ENCODE measurements at places on chromosomes 5 and 9.

- DNase-seq: no peak
Measured at GRCh38 chr5:76688836-76689235, 27.1 kb upstream of the F2R start.

DNA sequence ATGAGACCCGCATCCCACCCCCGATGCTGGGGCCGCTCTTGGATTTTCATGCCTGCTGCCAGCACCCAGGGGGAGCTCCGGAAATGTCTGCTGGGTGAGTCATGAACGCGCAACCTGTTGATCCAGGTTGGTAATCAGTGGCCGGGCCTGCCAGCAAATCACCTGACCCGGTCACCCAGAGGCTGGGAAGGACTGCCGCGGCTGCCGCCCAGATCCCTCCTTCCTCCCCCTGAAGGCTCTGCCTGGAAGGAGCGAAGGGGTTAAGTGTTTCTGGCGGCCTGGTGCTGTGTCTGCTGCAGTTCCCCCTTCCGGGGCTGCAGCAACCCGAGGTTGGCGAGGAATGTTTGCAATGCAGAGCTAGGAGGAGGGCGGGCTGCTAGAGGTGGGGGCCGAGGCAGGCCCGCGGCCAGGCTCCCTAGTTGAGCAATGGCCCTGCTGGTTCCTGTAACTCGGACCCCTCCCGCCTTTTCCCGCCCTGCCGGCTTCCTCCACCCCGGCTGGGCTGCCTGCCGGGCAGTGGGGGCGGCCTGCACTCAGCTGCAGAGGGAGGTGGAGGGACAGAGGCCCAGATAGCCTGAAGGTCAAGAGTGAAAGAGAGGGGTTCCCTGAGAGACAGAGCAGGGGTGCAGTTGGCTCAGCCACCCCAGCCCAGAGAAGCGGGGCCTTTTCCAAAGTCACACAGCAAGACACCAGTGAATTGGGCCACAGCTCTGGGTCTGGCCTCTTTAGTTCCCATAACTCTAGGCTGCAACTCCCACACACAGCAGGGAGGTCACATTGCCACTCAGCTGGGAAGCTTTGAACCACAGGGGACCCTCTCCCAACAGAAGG is 156.3 kb upstream of the IER5L start:
- DNase-seq: peak; percentile 93

GRCh38 chr9:114666851-114667250 is 9.2 kb upstream of the TEX53 start:
- DNase-seq: no peak

- no peak for DNase-seq
Measured at GRCh38 chr5:44398382-44398781, 9.2 kb upstream of the FGF10 start.

DNA sequence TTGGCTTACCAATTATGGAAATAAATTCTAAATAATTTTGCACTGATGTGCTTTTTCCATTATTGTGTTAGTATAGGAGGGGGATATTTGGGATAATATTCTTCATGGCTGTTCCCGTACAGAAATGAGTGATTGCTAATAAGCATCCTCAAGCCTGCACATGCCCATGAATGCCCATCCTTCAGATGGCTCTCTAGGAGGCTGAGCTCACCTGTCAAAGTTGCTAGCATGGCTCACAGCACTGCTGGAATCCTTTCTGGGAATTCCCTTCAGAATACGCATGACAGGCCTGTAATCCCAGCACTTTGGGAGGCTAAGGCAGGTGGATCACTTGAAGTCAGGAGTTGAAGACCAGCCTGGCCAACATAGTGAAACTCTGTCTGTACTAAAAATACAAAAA is 124.1 kb downstream of the NXNL2 start:
- DNase-seq: no peak

DNA sequence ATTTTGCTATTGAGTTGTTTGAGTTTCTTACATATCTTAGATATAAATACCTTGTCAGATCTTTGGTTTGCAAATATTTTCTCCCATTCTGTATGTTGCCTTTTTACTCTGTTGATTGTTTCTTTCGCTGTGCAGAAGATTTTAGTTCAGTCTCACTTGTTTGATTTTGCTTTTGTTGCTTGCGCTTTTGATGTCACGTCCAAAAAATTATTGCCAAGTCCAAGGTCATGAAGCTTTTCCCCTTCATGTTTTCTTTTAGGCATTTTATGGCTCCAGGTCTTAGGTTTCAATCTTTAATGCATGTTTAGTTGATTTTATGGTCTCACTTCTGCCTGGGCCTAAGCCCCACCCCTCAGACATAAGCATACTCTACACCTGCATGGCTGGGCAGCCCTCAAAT is 131.5 kb upstream of the TNC start:
- no peak for DNase-seq

GRCh38 chr9:105043370-105043936 is 115.5 kb upstream of the ABCA1 start:
- no peak for DNase-seq

- no peak for DNase-seq
Measured at GRCh38 chr9:22718653-22719052, 272.0 kb downstream of the DMRTA1 start.

DNA sequence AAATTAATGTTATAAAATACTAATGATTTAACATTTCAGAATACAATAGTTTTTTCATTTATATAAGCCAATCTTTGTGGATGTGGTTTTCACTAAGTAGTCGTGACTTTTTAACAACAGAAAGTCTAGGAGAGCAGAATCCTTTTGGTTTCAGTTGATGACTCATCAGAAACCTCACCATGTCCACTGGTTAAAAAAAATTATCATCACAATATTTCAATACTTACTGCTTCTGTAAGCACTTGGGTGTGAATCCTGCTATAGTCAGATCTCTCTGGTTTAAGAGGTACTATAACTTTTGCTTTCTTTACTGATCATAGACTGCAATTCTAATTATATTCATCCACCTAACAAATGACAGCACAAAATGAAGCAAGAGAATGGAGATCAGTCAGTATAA is 77.2 kb downstream of the MRPS30 start:
- DNase-seq: no peak

DNA sequence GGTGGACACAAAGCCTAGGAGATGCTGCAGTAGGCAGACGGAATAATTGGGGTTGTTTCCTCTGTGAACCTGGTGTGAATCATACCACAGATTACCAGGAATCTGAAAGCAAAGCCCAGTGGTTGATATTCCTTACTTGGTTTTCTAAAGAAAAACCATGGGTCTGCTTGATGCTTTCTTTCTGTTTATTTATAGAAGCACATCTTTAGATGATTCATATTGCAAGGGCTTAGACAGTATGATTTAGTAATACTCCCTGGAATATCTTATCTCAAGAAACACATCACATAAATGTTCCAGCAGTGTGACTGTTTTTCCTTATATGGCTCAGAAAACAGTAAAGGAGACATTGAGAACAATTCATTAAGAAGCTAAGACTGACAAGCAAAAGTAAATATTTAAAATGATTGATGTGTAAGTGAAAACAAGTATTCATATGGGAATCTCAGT is 623.3 kb downstream of the RAB3C start:
- DNase-seq: no peak

GRCh38 chr5:51104556-51104955 is 278.7 kb upstream of the ISL1 start:
- DNase-seq: no peak

DNA sequence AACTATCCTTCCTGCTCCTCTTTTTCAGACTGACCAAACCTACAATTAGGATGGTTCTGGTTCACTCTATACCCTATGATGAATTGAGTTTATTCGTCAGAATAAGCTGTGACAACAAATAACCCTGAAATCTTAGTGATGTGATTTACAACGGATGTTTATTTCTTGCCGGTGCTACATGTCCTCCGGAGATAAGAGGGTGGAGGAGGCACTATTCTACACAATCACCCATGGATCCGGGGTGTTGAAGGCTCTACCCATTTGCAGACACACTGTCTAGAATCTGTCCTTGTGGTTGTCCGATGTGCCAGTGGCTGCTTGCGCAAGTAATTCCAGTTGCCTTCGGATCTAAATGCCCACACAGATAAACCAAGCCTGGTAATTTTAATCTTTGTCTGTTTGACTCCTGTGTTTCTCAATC is 44.7 kb downstream of the CDC14B start:
- no peak for DNase-seq

DNA sequence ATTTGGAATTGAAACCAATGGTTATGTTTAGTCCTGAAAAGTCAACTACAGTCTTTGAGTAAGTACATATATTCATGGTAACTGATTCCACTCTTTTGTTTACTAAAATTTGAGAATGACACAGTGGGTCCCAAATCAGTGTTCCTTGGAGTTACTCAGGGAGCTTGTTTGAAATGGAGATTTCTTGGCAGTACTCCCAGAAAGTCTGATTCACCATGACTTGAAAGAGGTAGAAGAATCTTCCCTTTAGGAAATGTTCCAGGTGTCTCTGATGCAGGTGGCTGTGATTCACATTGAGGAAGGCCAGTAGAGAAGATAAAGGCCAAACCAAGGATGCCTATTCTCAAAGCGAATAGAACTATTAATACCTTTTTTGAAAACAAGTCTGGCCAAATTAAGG is 1078.3 kb downstream of the CDH12 start:
- no peak for DNase-seq

GRCh38 chr9:107870927-107871680 is 381.5 kb upstream of the KLF4 start:
- no peak for DNase-seq

DNA sequence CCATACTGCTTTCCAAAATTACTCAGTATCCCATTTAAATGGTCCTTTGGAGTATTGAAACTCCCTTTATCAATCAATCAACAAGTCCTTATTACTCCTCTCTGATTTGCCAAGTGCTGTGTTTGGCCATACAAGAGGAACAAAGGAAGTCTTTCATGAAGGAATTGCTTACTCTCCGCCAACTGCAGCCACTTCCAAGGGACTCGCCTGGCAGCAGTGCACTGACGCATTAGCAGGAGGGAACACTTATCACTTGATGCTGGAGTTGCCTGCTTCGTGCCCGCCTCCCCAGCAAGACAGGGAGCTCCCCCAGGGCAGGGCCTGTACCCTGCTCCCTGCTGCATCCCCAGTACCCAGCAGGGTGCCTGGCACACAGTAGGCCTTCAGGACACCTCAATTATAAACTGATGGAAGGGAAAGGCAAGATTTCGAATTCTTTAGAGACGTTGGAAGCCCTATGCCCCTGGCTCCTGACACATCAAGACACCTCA is 97.9 kb downstream of the CRB2 start:
- no peak for DNase-seq

GRCh38 chr9:130122456-130122855 is 49.7 kb upstream of the NCS1 start:
- no peak for DNase-seq

- no peak for DNase-seq
Measured at GRCh38 chr5:116613445-116613844, 38.8 kb upstream of the SEMA6A start.

- no peak for DNase-seq
Measured at GRCh38 chr5:78922879-78923621, 62.1 kb downstream of the ARSB start.

GRCh38 chr9:93576258-93577077 is at the start of gene PHF2:
Gene PHF2 (plus strand): TSS chr9:93576584. CDS start chr9:93576774, 190 bp downstream.
- DNase-seq: no peak

DNA sequence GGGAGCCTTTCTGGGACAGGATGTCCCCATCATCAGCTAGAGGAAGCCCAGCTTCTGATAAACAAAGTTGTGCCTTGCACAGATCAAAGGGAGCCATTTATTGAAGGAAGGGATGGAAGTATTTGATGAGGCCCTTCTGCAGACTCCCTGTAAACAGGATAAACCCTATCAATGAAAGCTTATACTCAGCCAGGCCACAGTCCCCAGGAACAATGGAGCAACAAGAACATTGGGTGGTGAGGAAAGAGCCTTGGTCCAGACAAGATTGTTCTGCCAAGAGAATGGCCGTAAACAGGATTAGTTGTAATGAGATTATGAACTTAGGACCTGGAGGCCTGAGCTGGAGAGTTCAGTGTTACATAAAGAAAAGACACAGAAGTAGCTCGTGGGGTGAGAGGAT is 40.5 kb upstream of the LIFR start:
- DNase-seq: no peak

GRCh38 chr5:108728566-108729241 is 19.0 kb upstream of the FER start:
- peak; percentile 45 for DNase-seq

DNA sequence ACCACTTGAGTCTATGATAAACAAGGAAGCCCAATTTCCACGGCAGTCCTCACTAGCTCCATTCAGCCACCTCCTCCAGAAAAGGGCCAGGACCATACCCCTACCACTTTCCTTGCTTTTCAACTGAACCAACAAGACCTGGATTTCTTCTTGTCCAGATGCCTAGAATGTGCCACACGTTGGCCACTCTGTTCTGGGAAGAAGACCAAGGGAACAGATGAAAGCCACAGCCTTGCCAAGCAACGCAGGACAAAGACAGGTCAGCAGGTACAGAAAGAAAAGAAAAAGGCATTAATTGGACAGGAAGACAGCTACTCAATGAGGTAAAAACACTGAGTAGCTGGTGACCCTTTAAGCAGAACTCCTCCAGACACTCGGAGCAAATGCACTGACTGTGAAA is 2.2 kb downstream of the CCNJL start:
- DNase-seq: no peak

DNA sequence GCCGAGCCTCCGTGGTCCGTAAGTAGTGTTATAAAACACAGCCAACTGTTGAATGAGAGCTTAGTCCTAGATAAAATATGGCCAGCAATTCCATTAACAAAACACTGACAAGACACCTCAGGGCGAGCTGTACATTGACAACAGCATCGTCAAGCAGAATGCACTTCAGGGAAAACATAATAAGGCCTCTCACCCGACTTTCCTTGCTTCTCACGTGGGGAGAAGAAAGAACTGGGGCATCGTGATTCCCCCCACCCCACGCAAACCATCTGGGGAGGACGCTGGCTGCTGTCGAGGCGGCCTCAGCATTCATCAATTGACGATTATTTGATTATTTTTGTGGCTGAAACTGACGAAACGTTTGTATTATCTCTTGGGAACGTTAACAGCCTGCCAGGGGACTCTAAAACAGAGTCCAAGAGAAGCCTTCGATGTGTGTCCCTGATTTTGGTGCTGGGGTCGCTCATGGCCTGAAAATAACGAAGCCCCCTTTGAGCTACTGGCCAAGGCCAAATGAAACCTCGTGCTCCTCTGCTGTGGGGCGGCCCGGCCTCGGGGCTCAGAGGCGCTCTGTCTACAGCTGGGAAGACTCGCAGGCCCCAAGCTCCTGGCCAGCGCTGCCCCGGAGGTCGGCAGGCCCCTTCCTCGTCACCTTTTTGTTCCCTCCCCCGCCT is 464 bp downstream of the GDF9 start:
- DNase-seq: no peak

DNA sequence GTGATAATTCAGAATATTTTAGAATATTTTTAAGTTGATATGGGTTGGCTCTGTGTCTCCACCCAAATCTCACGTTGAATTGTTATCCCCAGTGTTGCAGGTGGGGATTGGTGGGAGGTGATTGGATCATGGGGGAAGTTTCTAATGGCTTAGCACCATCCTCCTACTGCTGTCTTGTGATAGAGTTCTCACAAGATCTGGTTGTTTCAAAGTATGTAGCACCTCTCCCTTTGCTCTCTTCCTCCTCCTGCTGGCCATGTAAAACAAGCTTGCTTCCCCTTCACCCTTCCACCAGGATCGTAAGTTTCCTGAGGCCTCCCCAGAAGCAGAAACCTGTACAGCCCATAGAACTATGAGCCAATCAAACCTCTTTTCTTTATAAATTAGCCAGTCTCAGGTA is 214.6 kb upstream of the C9orf72 start:
- no peak for DNase-seq

Measured in right lung (tissue), 10 donors.